ENCODE measurements at places on chromosomes 12 and 14.

DNA sequence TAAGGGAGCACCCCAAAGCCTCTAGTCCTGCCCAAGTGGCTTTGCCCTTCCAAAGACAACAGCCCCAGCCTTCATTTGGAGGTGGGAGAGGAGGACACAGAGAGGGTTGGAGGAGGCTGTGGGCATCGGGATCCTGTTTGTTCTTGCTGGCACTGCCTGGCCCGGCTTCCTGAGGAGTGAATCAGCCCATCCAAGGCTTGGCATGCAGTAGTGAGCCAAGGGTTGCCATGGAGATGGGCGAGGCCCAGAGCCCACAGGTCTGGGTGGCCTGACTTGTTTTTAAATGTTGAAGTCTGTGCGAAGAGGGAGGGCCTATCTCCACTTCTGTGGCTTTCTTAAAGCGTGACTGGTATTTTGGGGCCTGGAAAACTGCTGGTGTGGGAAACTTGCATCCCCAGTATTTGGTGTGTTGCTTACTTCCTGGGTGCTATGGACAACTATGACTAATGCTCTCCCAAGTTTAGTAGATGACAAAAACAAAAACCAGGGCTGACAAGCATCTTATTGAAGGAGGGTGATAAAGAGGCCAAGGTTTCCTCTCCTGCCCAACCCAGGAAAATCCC is 15.8 kb downstream of the CD9 start:
- DNase-seq = peak; percentile 92

- DNase-seq = no peak
Measured at GRCh38 chr12:29510591-29511185, 13.2 kb upstream of the OVCH1 start.

- no peak for DNase-seq
Measured at GRCh38 chr14:69175130-69175529, 16.2 kb upstream of the EXD2 start.

DNA sequence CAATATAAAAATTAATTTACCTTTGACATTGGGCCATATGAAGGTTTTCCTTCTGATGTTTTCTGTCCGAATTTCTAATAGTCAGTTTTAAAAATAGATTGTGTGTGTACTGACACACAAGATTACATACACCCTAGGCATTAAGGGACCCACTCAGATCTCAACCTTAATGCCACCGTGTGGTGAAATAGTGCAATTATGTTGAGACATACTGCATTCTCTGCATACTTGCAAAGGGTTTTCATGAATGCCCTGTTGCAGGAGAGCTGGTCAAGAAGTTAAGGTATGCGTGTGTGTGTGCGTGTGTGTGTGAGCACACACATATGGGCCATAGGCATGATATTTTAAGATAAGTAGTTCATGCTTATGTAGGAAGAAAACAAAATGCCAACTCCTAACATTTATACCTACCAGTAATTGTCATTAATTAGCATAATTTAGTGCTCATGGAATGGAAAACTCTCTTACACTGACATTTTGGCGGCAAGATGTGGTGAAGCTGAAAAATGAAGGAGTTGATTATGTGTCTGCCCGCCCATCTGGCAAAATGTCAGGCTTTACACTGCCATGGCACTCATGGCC is 58.8 kb downstream of the PIK3C2G start:
- DNase-seq = peak; percentile 48

- no peak for DNase-seq
Measured at GRCh38 chr12:115355301-115355700, 671.3 kb upstream of the TBX3 start.

DNA sequence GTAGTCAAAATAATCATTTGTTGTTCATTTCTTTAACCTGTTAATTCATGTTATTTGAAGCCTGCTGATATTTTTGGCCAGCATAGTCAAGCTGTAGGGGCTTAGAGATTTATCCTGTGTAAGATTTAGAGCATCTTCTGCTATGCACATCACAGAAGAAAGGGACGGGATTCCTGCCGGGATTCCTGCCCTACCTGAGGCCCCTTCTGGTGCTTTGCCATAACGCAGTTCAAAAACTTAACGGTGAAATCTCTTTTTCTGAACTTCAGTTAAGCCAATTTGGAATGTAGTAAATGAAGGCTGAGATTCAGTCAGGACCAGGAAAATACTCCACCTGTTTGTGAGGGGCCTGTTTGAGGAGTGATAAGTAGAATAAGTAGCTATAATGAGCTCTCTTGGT is 50.7 kb upstream of the TMEM260 start:
- DNase-seq = no peak

- no peak for DNase-seq
Measured at GRCh38 chr12:46926526-46926925, 100.7 kb upstream of the SLC38A4 start.
